ENCODE measurements at places on chromosomes 7 and 10. TPM values are rescaled to one million over a fixed set of nuclear protein-coding genes. Genes with fewer than 3 reads are reported as not detected.

Gene ANKRD30A
- total RNA-seq: not detected

Gene STK17A
- total RNA-seq: 97.4 TPM

Gene OR2A1
- total RNA-seq: 0.20 TPM

Gene FAM25A
- not detected for total RNA-seq

Gene HOXA4
- total RNA-seq: 4.3 TPM

Gene ZNF365
- 4.8 TPM for total RNA-seq

Gene CHST12
- total RNA-seq: 5.9 TPM

All from RPMI7951 (cell line).